ENCODE measurements at places on chromosomes 2 and 18. TPM values are rescaled to one million over a fixed set of nuclear protein-coding genes. Genes with fewer than 3 reads are reported as not detected.

DNA sequence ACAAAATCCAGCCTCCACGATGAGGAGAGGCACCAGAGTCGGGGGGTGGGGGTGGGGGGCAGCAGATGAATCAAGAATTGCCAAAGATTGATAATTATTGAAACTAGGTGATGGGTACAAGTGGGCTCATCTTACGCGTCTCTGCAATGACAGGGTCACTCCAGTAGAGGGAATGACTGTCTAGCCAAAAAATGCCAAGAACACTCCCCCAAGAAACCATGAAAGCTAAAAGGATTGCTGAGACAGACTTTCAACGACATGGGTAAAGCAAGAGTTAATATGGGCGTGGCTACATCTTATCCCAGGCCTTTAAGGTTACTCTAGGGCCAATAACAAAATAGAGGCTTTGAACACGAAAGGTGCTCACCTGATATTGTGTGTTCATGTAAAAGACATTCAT lies 86.5 kb downstream of the STK39 start:
- DNase-seq = peak; percentile 52

- no peak for DNase-seq
Measured at GRCh38 chr18:10417191-10417590, 37.2 kb upstream of the APCDD1 start.

- no peak for DNase-seq
Measured at GRCh38 chr2:14654835-14655282, 22.3 kb downstream of the LRATD1 start.

DNA sequence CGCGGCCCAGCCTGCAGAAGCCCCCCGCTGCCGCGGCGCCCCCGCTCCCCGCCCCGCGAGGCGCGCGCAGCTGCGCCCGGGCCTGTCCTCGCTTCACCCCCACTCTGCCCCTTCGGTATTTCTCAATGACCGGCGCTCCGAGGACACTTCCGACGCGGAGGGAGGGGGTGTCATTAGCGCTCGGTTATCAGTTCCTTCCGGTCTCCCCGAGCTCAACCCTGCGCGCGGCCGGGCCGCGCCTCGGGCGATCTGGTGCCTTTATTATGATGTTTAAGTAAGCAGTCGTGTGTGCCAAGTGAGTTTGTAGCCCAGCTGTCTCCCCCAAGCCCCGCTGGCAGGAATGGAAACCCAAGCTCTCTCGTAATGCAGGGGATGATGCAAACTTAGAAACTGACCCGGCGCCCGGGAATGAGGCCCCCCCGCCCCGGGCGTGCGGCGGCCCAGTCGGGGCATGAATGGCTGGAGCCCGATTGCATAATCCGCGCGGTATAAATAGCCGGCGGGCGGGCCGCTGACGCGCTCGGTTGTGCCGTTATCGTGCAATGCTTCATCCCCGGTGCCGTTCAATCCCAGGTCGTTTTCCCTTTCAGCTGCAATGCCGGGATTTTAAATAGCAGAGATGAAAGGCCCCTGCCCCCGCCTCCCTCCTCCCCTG lies 3.9 kb upstream of the SPRED2 start:
- DNase-seq = peak; percentile 89

DNA sequence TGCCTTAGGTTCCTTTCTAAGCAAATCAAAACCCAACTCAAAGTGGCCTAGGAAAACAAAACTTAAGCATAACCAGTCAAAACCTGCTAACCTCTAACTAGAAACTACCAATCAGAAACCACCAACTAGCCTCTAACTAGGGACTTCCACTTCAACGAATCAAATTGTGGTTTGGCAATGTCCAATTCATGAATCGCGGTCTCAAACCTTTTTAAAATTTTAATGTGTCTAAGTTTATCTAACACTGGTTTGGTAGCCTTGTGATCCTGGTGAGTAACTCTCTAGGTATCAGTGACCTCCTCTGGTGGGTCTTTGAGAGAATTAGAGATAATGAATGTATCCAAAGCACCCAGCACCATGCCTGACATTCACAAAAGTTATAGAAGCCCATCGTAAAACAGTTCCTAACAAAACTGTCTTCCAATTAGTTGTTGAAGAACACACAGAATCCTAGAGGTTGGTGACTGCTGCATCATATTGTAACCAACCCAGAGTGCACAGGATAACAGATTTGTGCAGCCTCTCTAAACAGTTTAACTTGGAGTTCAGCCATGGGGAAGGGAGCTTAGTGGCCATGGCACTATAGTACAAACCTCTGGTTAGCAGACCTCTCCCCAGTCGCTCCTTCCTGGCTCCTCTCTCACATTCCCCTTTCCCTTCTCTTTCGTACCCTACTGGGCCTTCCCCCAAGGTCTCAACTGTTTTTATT lies 45.2 kb upstream of the B3GNT2 start:
- DNase-seq = peak; percentile 8

GRCh38 chr2:172179045-172179701 lies 76.5 kb upstream of the DLX2 start:
- peak; percentile 19 for DNase-seq

GRCh38 chr2:52686935-52687334 lies 1080.7 kb upstream of the CHAC2 start:
- DNase-seq = peak; percentile 2

MARCHF4 gene
- total RNA-seq = 2.7 TPM

REG1B gene
- total RNA-seq = not detected

NT5C1B gene
- not detected for total RNA-seq

SLC4A1AP gene
- 30.5 TPM for total RNA-seq
